ENCODE measurements at places on chromosomes 13 and 19. TPM values are rescaled to one million over a fixed set of nuclear protein-coding genes. Genes with fewer than 3 reads are reported as not detected.

The CLEC11A gene
- 0.64 TPM for total RNA-seq

The SHC2 gene
- total RNA-seq, result 0.21 TPM

The C19orf81 gene
- 1.7 TPM for total RNA-seq

DNA sequence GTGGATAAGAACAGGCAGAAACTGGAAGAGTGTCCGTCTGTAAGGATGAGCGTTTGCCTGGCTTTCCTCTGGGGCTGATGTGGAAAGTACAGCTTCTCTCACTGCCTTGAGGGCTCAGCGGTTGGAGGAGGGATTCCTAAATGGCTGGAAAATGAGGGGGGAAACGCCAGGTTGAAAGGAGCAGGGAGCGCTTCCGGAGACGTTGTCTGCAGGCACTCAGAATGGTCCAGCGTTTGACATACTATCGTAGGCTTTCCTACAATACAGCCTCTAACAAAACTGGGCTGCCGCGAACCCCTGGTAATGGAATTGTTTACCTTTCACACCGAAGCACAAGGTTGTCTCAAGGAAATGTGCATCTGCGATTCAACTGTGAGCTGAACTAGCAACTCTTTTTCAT lies 39.9 kb downstream of the MRPL57 start:
- DNase-seq, result no peak
- H3K4me3 ChIP-seq, result no peak overlapping the region
- peaks cover 17% of the 10 kb centered on the region for H3K4me1 ChIP-seq
- peaks cover 20% of the 10 kb centered on the region for H3K27me3 ChIP-seq
- no peak overlapping the region for H3K27ac ChIP-seq

GRCh38 chr13:43475140-43475539 lies 311.6 kb downstream of the ENOX1 start:
- peaks cover 9% of the 10 kb centered on the region for H3K27me3 ChIP-seq
- H3K4me3 ChIP-seq, result no peak overlapping the region
- no peak overlapping the region for H3K27ac ChIP-seq
- H3K36me3 ChIP-seq, result no peaks in the 10 kb centered on the region

DNA sequence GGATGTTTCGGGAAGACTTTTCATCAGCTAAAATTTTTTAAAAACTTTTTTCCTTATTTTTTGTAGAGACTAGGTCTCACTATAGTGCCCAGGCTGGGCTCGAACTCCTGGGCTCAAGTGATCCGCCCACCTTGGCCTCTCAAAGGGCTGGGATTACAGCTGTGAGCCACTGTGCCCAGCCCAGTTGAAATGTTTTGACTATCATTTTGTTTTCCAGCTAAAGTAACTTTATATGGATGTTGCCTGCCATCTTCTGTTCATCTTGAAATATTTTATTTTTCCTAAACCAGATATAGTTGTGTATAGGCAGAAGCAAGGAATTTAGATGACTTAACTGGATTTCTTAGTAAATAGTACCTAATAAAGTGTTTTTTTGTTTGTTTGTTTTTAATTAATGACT lies 7.0 kb downstream of the CAB39L start:
- no peaks in the 10 kb centered on the region for H3K36me3 ChIP-seq
- H3K27ac ChIP-seq, result no peak overlapping the region
- DNase-seq, result no peak
- peaks cover 11% of the 10 kb centered on the region for H3K4me1 ChIP-seq
- H3K4me3 ChIP-seq, result no peak overlapping the region

GRCh38 chr19:54431255-54431838 lies 16.1 kb downstream of the TTYH1 start:
- H3K27me3 ChIP-seq, result peaks cover 12% of the 10 kb centered on the region
- peaks cover 10% of the 10 kb centered on the region for H3K4me1 ChIP-seq
- no peak for DNase-seq
- H3K27ac ChIP-seq, result no peak overlapping the region
- H3K4me3 ChIP-seq, result no peak overlapping the region

GRCh38 chr19:4859697-4860096 lies 7.8 kb downstream of the PLIN3 start:
- no peak overlapping the region for H3K27ac ChIP-seq
- peaks cover 5% of the 10 kb centered on the region for H3K36me3 ChIP-seq
- peaks cover 3% of the 10 kb centered on the region for H3K4me1 ChIP-seq
- DNase-seq, result no peak

DNA sequence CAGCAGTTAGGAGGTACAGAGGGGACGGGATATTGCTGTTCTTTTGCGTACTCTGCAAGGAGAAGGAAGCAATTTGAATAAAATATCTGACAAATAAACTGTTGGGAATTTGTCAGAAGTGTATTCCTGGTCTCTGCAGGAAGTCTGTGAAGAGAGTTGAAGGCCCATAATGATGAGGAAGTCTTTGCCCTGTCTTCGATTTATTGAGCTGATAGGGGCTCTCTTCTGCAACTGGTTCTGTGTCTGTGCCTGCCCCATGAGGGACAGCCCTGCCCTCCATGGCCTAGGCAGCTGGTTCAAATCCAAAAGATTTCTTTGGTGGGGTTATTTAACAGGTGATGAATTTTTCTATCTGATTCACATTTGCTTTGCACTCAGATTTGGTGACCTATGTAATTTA lies 339.7 kb upstream of the EDNRB start:
- no peak for DNase-seq
- no peaks in the 10 kb centered on the region for H3K36me3 ChIP-seq
- no peak overlapping the region for H3K27ac ChIP-seq
- no peaks in the 10 kb centered on the region for H3K27me3 ChIP-seq

DNA sequence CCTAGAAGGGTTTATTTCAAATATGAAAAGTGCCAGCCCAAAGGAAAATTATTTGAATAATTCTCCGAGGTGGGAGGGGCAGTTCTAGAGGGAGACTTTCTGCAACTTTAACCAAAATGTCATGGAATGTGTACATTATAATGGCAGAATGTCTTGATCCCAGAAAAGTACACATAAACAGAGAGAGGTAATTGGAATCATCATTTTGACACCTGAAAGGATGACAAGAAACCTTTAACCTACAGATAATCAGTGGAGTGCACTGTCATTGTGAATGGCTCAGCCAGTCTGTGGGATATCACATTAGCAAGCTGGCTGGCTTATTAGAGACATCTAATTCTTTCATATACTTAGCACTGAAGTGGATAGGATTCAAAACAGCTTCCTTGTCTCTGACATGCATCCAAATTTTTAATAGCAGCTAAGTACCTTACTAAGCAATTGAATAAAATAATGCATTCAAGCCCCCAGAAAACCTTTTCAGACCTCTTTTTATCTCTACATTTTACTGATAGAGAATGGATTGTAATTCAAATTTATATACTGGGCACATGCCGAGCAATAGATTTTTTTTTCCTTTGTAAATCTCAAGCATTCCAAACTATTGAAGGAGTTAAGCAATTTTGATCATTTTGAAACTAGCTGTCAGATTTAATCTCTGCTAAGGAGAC lies 468.6 kb downstream of the COG6 start:
- H3K4me1 ChIP-seq, result peaks cover 24% of the 10 kb centered on the region
- H3K27me3 ChIP-seq, result no peaks in the 10 kb centered on the region
- H3K36me3 ChIP-seq, result peaks cover 2% of the 10 kb centered on the region
- H3K27ac ChIP-seq, result no peak overlapping the region
- no peak for DNase-seq

- H3K27me3 ChIP-seq, result peaks cover 33% of the 10 kb centered on the region
- DNase-seq, result no peak
- H3K36me3 ChIP-seq, result no peaks in the 10 kb centered on the region
- H3K4me1 ChIP-seq, result peaks cover 5% of the 10 kb centered on the region
These were observed 2.4 kb downstream of the FBN3 start for GRCh38 chr19:8146877-8147581.
